ENCODE measurements at places on chromosomes 2 and 18.

- no peaks in the 10 kb centered on the region for H3K27me3 ChIP-seq
- DNase-seq = no peak
- no peaks in the 10 kb centered on the region for H3K36me3 ChIP-seq
- H3K27ac ChIP-seq = no peak overlapping the region
- H3K4me1 ChIP-seq = no peaks in the 10 kb centered on the region
Observed at GRCh38 chr2:101142163-101142562, 9.0 kb downstream of the TBC1D8 start.

- H3K27me3 ChIP-seq = no peaks in the 10 kb centered on the region
- DNase-seq = no peak
- no peaks in the 10 kb centered on the region for H3K4me1 ChIP-seq
- H3K27ac ChIP-seq = no peak overlapping the region
- H3K36me3 ChIP-seq = no peaks in the 10 kb centered on the region
Observed at GRCh38 chr2:190159453-190159852, 96.9 kb upstream of the MSTN start.

DNA sequence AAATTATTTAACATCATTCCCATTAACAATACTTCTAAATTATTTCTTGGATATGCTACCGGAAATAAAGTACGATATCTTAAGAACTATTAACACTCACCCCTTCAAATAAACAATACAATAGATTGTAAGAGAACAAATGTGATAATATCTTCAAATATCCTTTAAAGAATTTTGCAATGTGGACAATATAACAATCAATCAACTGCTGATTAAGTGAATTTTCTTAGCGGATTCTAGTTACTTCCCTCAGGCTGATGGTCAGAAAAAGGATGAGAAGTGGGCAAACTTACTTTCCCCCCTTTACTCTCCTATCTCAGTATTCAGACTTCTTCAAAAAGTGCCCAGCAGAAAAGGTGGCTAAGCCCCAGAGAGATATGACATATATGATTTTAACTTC, 10.8 kb downstream of the NFE2L2 start:
- H3K27ac ChIP-seq = peak overlapping the region; percentile 34
- H3K4me1 ChIP-seq = peaks cover 46% of the 10 kb centered on the region
- H3K4me3 ChIP-seq = no peak overlapping the region
- DNase-seq = no peak
- peaks cover under 1% of the 10 kb centered on the region for H3K36me3 ChIP-seq

GRCh38 chr2:119136093-119136492, 22.5 kb downstream of the C1QL2 start:
- peaks cover 15% of the 10 kb centered on the region for H3K27me3 ChIP-seq
- H3K4me3 ChIP-seq = no peak overlapping the region
- no peak for DNase-seq
- H3K27ac ChIP-seq = no peak overlapping the region

GRCh38 chr2:233436691-233437438, 82.6 kb downstream of the DGKD start:
- no peak overlapping the region for H3K27ac ChIP-seq
- peaks cover 20% of the 10 kb centered on the region for H3K36me3 ChIP-seq
- no peaks in the 10 kb centered on the region for H3K27me3 ChIP-seq
- no peaks in the 10 kb centered on the region for H3K4me1 ChIP-seq
- no peak for DNase-seq

DNA sequence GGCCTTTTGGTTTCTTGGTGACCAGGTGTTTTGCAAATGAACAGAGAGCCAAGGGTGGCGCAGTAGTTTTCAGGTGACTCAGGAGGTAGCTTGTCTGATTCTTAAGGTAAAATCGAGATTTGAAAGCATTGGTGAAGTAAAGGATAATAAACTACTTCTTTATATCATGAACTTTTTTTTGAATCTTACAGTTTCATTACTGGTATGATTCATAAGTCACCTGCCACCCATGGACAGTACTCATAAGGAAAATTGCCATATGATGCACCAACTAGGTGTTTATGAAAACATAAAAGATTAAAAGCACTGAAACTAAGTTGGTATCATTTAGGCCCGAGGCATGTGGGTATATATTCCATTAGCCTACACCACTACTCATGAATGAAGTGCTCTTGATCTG, 84.1 kb upstream of the MGAT5 start:
- no peak overlapping the region for H3K27ac ChIP-seq
- H3K4me1 ChIP-seq = peaks cover 6% of the 10 kb centered on the region
- no peaks in the 10 kb centered on the region for H3K27me3 ChIP-seq
- no peaks in the 10 kb centered on the region for H3K36me3 ChIP-seq

DNA sequence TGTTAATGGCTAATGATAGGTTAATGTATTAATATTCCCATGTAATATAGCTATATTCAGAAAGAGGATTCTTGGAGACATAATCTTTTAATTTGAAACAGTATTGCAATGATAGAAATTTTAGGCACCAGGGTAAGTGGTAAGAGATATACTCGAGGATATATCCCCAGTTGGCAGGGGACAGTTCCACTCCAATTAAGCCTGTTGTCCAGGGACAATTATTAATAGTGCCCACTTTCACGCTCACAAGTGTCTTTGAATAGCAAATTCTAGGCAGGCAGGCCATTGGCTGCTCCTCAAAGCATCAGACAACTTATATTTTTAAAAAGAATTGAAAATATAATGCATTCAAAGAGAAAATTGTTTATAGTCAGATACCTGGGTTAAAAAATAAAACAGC, 190.7 kb downstream of the PDE11A start:
- no peaks in the 10 kb centered on the region for H3K27me3 ChIP-seq
- H3K4me1 ChIP-seq = peaks cover 2% of the 10 kb centered on the region
- no peak for DNase-seq
- no peaks in the 10 kb centered on the region for H3K36me3 ChIP-seq
- H3K4me3 ChIP-seq = no peak overlapping the region
- no peak overlapping the region for H3K27ac ChIP-seq

DNA sequence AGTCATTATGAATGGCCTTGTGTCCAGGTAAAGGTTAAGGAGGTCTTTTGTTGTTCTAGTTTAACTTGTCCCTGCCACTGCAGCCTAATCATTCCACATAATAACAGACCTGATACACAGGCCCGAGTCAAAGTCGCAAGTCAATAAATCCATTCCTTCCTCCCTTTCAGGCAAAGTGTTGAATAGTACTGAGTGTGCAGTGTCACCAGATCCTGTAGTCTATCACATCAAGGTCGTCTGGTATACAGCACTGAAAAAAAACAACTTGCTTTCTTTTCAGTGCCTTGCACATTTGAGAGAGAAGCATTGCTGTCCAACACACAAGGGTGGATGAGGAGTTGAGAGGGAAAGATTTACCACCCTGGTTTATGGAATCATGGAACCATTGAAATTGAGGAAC, 606.2 kb downstream of the BCL11A start:
- H3K36me3 ChIP-seq = no peaks in the 10 kb centered on the region
- H3K4me3 ChIP-seq = no peak overlapping the region
- H3K4me1 ChIP-seq = peaks cover 29% of the 10 kb centered on the region
- H3K27me3 ChIP-seq = no peaks in the 10 kb centered on the region

DNA sequence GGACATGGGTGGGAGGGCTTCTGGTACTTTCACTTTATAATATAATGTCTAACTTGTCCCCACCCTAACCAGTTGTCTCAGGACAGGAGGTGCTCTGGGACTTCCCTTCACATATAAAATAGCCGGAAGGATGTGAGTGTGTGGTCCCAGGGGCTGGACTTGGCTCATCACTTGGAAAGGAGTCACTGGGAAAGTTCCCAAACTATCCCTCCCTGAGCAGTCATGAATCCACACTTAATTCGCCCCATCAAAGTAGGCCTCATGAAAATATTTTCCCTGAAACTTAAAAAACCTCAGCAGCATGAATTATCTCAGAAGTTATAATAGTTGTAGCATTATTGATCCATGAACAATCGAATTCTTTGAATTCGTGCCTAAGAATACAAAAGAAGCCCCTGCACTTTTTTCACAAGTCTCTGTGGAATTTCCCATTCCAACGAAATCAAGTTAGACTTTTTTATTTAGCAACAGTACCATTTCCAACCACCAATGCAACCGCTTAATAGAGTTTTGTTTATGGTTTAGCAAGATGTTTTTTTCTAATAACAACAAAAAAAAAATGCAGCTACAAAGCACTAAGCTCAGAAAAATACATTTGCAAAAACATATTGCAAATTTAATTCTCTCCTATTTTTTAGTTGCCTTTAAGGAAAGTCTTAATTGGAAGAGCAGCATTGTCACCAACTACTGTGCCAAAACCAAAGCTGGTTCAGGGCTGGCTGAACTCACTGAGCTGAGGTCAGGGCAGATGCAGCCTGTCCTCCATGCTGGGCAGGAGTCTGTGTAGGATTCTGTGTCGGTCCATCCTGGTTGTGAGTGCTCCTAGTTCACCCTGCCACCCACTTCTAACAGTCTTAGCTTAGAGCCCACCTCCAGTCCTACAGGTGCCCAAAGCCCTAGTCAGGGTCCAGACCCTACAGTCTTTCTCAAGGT, 68.8 kb upstream of the SPTBN1 start:
- H3K27me3 ChIP-seq = no peaks in the 10 kb centered on the region
- H3K27ac ChIP-seq = no peak overlapping the region
- no peak overlapping the region for H3K4me3 ChIP-seq
- DNase-seq = no peak

GRCh38 chr2:111705711-111706336, 178.2 kb downstream of the ANAPC1 start:
- no peak for DNase-seq
- no peak overlapping the region for H3K4me3 ChIP-seq
- peak overlapping the region; percentile 71 for H3K27ac ChIP-seq
- H3K27me3 ChIP-seq = no peaks in the 10 kb centered on the region

DNA sequence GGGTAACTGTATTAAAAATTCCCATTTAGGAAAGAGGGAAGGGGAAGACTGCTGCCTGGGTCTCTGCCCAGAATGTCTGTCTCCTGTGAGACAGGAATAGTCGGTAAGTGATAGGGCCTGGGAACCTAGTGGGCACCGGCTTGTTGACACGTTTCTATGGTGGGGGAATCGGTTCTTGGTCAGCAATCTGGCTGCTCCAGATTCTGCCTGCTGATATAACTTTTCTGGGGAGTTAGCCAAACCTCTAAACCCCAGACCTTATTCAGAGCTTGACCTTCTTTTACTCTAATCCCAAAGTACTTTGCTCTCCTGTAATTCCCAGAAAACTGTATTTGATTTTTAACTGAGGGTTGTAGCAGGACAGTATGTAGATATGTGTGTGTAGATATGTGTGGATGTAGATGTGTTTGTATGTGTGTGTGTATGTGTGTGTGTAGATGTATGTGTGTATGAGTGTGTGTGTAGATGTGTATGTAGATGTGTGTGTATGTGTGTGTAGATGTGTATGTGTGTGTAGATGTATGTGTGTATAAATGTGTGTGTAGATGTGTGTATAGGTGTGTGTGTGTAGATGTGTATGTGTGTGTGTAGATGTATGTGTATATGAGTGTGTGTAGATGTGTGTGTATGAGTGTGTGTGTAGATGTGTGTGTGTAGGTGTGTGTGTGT, 61.8 kb upstream of the TXNDC2 start:
- H3K36me3 ChIP-seq = no peaks in the 10 kb centered on the region
- no peak for DNase-seq
- H3K4me1 ChIP-seq = peaks cover 23% of the 10 kb centered on the region

- no peak for DNase-seq
- H3K36me3 ChIP-seq = peaks cover 65% of the 10 kb centered on the region
- no peaks in the 10 kb centered on the region for H3K4me1 ChIP-seq
- no peak overlapping the region for H3K4me3 ChIP-seq
- no peak overlapping the region for H3K27ac ChIP-seq
Observed at GRCh38 chr2:238173692-238174091, 14.9 kb downstream of the ERFE start.

GRCh38 chr2:96923810-96924774, 54.2 kb upstream of the SEMA4C start:
- no peaks in the 10 kb centered on the region for H3K36me3 ChIP-seq
- no peak for DNase-seq
- H3K4me3 ChIP-seq = no peak overlapping the region
- peaks cover 5% of the 10 kb centered on the region for H3K4me1 ChIP-seq
- H3K27me3 ChIP-seq = peaks cover 5% of the 10 kb centered on the region

DNA sequence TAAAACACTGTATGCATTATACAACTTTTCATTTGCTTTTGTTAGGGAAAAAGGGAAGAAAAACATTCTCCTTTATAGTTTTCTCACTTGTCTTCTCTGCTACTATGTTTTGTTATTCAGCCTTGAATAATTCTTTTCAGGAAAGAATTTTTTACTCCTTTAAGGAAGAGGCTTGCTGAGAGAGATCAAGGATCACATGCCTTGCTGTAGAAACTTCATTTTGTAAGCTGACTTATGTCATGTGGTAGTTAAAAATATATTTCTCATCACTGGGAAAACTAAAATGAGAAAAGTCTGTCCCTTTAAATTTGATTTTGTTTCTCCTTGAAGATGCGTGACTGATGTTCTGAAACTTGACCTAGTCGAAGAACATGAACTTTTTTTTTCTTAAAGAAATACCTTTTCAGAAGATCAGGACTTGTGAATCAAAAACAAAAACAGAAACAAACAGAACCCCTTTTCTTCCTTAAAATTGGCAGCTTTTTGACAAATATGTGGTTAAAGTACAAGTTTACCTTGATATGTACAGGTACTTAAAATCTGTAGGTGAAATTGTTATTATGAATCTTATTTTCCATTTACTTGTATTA, 145.1 kb downstream of the COMMD1 start:
- DNase-seq = no peak
- H3K4me3 ChIP-seq = no peak overlapping the region
- H3K4me1 ChIP-seq = no peaks in the 10 kb centered on the region
- H3K27ac ChIP-seq = no peak overlapping the region

- H3K27ac ChIP-seq = no peak overlapping the region
- no peak overlapping the region for H3K4me3 ChIP-seq
- no peak for DNase-seq
Observed at GRCh38 chr2:128474962-128475361, 156.3 kb upstream of the HS6ST1 start.

DNA sequence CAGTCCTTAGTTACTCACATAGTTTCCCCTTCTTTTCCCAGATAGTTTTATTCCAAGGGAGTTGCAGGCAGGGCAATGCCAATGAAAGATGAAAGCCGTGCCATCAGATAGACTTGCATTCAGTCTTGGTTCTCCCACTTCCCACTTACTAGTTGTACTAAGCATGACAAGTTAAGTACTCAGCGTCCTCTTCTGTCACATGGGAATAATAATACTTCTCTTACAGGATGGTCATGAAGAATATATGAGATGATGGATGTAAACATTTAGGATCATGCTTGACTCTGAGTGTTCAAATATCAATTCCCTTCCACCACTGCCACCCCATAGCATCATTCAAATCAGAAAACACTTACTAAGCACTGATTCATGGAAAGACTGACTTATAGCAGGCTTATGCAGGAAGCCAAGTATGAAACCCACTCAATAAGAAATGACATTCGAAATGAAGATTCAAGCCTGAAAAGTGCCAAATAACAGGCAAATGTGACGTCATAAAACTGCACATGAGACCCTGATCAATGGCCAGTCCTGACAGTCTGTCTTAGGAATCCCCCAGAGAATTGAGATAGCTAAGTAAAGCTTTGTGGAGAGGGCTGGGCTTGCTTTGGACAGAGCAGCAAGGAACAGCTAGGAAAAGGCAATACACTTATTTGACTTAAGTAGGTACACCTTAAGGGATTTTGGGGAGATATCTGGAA, 11.1 kb upstream of the EVA1A start:
- no peak overlapping the region for H3K4me3 ChIP-seq
- H3K27me3 ChIP-seq = no peaks in the 10 kb centered on the region
- H3K36me3 ChIP-seq = no peaks in the 10 kb centered on the region
- H3K4me1 ChIP-seq = no peaks in the 10 kb centered on the region
